Occipital lobe (tissue), 3 donors: ENCODE measurements at places on chromosomes 5 and 9.

DNA sequence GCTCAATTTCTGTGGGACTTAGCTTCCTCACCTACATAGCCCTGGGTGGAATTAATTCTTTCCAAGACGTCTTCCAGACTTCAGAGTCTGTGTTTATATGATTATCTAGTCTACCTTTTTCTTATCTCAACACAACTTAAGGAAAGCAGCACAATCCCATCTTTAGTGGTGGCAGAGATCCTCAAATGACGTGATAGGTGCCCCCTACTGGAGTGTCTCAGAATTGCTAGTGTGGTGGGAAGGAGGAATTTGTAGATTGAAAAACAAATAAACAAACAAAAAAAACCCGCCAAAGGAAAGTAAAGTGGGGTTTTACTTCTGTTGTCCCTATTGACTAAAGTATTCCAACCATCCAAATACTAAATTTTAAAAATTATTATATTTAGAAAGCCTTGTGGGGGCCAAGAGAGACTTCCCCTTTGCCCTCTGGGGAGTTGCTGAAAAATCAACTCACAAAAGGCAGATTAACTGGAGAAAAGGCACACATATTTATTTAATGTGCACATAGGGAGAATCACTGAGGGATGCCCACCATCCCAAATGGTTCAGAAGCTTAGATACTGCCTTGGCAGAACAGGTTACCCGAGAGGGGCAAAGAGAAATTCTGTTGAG lies 283.3 kb downstream of the TMEM167A start:
- DNase-seq: no peak

DNA sequence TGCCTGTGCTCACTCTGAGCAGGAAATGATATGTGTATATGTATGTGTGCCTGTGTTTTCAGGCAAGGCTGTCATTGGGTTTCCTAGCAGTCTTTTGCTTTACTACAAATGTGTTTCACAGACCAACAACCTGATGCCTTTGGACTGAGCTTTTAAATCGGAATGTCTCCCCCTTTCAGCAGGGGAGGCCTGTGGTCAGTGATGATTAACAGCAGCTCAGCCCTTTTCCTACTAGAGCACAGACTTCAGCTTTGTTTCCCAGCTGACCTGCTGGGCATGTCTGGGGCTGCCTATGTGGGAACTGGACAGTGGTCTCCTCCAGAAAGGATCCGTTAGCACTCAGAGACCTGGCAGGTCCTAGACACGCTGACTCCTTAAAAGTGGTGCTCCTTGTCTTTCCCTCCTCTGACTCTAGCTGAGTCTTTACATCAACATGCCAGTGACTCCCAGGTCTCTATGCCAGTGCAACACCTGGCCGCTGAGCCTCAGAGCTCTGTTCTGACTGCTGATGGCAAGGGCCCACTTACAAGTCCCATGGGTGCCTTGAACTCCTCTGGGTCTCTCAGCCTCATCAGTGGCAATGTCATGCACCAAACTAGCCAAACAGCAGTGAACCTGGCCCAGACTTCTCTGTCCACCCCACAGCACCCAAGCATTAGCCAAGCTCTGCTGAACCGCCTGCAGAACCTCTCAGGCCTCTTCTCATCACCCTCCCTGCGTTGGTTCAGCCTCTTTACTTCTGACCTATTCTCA lies 7.7 kb downstream of the MACROH2A1 start:
- no peak for DNase-seq

DNA sequence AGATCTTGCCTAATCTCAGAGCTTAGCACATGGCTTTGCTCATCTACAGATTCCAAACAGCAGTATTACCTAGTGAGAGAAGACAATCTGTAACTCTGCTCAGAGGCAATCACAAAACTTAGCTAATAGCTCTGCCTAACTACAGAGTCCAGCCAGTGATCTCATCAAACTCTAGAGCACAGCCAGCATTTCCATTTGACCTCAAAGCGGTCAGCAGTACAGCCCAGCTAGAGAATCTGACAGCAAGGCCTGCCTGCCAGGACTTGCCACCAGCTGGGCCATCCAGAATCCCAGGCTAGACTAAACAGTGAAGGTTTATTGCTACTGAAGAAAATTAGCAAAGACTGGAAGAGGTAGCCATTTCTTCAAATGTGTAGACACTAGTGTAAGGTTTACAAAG lies 217.9 kb upstream of the VLDLR start:
- no peak for DNase-seq

DNA sequence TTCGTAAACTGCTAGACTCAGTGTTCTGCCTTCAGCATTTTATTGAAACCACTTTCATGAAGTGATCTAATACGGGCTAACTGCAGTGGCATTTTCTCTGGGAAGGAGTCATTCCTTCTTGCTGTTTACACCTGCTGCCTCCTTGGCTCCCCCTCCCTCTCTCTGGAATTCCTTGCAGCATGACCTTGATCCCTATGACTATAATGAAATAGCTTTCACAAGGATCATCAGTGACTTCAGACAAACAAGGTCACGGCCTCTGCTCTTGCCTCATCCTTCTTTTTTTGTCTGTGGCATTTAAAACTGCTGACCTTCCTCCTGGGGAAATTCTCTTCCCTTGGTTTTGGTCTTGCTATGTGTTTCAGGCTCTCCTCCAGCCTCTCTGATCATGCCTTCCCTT lies 90.2 kb downstream of the ZNF462 start:
- DNase-seq: no peak

- DNase-seq: peak; percentile 52
These were observed 133.8 kb upstream of the SLC24A2 start for GRCh38 chr9:19922476-19923118.

- DNase-seq: no peak
These were observed 673.9 kb upstream of the KLF4 start for GRCh38 chr9:108163321-108164005.

DNA sequence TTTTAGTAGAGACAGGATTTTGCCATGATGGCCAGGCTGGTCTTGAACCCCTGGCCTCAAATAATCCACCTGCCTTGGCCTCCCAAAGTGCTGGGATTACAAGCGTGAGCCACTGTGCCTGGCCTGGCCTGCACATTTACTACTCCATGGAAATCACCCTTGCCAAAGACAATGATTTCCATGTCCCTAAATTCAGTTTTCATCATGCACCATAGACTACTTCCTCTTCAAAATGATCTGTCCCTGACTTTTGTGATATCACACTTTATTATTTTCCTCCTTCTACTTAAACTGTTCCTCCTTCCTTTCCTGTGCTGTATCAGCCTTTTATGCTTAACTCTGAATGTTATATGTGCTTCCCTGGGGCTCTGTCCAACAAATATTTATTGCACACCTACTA lies 20.3 kb downstream of the SLC28A3 start:
- no peak for DNase-seq

GRCh38 chr5:136526791-136527190 lies 161.4 kb upstream of the TRPC7 start:
- DNase-seq: no peak

DNA sequence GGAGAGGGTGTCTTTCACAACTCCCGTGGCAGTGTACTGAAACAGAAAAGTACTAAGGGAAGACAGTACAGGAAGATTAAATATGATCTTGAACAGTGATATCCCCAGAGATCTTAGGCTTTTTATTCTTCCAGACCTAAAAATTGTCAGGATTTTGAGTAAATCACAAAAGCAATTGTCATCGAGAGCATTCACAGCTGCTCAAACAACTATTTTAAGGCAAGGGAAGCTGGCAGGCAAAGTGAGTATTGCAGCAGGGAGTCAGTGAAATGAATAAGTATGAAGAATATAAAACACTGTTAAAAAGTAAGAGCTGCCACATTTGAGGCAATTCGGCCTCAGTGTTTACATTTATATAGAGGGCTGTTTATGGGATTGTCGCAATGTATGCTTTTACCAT lies 479.0 kb downstream of the CAAP1 start:
- DNase-seq: no peak

DNA sequence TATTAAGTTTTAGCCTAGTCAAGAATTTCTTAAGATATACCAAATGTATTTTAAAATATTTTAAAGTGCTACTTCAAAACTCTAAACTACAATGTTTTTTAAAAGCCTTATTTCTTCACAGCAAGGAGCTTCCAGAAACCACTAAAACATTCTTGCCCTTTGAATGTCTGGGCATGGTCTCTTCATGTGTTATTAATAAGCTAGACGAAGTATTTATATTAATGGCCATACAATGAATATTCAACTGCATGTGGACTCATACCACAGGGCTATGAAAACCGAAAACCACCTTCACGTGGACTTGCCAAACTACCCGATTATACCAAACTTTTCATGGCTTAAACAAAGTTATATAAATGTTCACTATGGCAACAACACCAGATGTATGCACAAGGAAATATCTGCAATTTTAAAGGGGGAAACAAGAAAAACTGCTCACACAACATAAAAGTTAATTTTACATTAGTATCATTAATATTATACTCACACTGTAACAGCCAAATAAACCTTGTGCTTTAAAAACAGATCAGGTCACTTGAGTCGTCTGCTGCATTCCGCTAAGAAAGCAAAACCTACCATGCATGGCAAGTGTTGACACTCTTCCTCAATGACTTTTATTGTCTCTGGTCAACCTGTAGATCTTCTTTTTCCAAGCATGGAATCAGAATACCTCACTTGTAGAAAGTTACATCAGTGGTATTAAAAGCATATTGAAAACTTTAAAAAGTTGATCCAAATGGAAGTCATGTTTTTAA lies 246.3 kb downstream of the BNC2 start:
- DNase-seq: no peak

DNA sequence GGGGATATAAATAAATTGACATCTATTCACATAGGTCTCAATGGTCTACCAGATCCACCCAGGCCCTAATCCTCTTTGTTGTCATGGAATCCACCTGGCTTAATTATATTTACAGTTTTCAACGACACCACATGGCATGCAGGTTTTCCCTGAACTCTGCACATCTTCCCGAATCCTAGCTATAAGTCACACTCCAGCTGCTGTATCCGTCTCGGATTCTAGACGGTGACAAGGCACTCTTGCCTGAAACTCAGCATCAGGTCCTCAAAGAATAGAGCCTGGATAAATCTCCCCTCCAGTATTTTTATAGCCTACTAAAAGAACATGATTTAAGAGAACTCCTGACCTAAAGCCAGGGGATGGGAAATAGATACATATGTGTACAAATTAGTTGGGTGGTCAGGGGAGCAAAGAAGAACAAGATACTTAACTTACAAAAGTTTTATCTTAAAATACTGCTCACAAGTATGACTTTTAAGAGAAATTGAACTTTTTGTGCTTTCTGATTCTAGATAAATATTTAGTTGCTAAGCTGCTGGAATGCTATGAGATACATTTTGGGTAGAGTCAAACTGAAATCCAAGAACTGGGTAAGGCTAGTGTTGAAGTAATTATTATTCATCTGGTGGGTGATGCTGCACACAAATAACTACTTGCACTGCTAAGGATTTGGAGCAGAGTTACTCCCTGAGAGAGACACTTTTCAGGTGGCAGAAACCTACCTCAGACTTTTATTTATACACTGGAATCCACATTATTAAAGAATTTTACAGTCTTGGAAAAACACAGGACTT lies 187.3 kb downstream of the EFNA5 start:
- DNase-seq: no peak

DNA sequence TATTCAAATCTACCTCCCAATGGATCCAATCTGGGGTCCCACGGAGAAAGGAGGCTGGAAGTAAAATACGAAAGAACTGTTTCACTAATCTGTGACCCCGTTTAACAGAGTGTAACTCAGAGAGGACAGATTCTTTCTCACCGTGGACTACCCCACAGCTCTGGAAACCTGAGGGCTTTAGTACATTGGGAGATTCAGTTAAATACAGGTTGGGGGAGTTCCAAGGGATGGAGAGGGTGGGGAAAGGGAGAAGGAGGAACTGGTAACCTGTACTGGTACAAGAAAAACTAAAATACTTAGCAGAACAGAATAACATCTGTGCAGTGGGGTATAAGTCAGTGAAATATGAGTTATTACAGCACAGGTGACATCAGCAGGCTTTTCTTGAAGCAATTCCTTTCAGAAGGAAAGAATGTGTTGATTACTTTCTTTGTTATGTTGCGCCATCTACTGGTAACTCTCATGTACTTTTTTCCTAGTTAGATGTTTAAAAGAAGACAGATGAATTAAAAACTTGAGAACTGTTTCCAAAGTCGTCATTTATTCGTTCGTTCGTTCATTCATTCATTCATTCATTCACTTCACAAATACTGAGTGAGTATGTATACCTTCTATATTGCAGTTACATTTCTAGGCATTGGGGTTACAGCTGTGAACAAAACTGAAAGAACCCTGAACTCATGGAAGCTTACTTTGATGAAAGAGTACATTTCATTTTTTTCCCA lies 30.0 kb upstream of the STOM start:
- no peak for DNase-seq

- no peak for DNase-seq
These were observed 1.1 kb downstream of the PCDHAC1 start for GRCh38 chr5:140927228-140927573.

DNA sequence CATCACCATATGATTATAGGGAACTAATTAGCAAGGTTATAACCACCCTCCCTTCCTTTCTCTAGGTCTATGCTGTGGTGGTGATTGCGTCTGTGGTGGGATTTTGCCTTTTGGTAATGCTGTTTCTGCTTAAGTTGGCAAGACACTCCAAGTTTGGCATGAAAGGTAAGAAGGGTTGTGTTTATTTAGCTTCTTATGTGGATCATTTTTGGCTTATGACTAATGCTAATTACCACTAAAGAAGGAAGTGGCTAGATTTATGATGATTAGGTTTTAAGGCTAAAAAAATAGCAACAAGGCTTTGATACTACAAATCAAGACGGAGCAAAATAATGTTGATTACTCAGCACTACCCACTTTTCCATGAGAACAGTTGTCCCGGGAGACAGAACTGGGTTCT lies 82.4 kb downstream of the NTRK2 start:
- no peak for DNase-seq

GRCh38 chr9:72923077-72923476 lies 29.8 kb downstream of the ALDH1A1 start:
- no peak for DNase-seq
